ENCODE measurements at places on chromosomes 3 and 15. TPM values are rescaled to one million over a fixed set of nuclear protein-coding genes. Genes with fewer than 3 reads are reported as not detected.

TGM4 gene
- total RNA-seq = 0.10 TPM

ZNF860 gene
- 2.3 TPM for total RNA-seq

NPTN gene
- 77.2 TPM for total RNA-seq

GP9 gene
- total RNA-seq = not detected

- DNase-seq = no peak
Observed at GRCh38 chr3:152581951-152582350, 253.0 kb upstream of the P2RY1 start.

DNA sequence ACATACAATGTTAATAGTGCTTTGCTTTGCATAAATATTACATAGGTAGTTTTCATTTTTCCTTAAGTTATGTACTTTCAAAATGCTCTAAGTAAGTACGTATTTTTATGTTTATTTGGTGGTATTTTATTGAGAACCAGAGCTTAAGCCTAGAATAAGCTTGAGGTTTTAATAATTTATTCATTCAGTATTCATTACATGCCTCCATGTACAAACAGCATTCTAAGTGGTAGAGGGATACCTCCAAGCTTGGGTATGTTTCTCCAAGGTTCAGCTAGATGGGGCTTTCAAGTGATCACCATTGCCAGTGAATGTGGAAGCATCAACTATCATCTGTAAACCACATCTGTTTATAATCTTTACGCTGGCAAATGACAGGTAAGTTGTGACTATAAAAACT is 52.3 kb downstream of the PEAK1 start:
- DNase-seq = no peak

VPS39 gene
- 39.7 TPM for total RNA-seq

FGD5 gene
- total RNA-seq = not detected

CHRNA7 gene
- total RNA-seq = 0.10 TPM
